ENCODE measurements at places on chromosomes 1 and 21.

- DNase-seq, result no peak
These were observed 2.7 kb upstream of the F5 start for GRCh38 chr1:169588785-169589485.

GRCh38 chr1:178931858-178932551, 61.1 kb upstream of the ANGPTL1 start:
- no peak for DNase-seq

- no peak for DNase-seq
These were observed 114.9 kb upstream of the SERTAD4 start for GRCh38 chr1:210117681-210118170.

GRCh38 chr1:59150577-59151386, 146.1 kb upstream of the FGGY start:
- peak; percentile 56 for DNase-seq

DNA sequence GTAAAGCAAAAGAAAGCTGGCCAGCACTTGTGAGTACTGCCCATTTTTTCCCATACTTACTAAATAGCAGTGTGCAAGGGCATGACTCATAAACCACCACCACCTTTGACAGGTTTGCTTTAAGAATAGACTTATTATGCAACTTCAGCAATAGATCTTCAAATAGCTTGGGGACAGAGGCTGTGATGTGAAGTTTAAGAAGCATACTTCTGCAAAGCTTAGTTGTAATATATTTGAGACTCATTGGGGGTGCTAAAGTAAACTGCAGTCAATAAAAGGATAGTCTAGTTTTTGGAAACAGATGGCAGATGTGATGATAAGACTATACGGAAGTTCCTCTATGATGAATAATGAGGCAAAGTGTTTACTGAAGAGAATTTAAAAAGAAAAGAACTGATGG, 210.0 kb downstream of the PLA2G4A start:
- DNase-seq, result peak; percentile 6

- no peak for DNase-seq
These were observed 4.2 kb downstream of the CLIC6 start for GRCh38 chr21:34673006-34673405.

GRCh38 chr1:175338387-175339135, 146.0 kb upstream of the KIAA0040 start:
- DNase-seq, result peak; percentile 42

- no peak for DNase-seq
These were observed 20.6 kb downstream of the IPO9 start for GRCh38 chr1:201849372-201850052.

DNA sequence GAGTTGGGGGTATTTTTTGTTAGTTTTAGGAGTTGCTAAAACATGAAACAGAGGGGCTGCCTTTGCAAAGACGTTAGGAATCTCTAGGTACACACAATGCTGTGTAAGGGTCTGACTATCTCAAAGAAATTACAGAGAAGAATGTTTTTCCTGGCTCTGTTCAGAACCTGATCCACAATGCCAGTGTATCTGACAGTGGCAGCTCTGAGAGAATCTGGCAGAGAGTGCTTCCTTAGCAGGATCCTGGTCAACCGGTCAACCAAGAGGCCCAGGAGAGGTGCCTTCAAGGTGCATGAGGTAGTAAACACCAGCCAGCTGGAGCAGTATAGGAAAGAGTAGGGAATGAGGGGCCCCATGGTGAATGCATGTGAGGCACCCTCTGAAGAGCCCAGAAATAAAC, 40.9 kb upstream of the RGS1 start:
- DNase-seq, result no peak

- DNase-seq, result no peak
These were observed 15.3 kb upstream of the COX20 start for GRCh38 chr1:244820131-244820530.

DNA sequence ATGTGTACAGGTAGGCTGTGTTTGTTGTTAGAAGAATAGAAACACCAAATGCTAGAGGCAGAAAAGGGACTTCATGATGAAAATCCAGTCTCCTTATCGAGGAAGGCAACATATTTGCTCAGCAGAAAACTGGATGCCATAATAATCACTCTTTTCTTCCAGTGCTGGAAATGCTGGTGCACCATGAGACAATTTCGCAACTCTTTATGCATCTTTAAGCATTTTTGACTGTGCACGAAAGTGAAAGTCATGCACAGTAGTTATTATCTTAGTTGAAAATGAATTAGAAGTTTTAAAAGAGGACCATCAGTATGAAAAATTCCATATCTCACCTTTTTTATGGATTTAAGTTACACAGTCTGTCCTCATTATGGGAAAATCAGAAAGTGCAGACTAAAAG, 29.1 kb downstream of the SMYD2 start:
- no peak for DNase-seq

- DNase-seq, result no peak
These were observed 518 bp upstream of the NDC1 start for GRCh38 chr1:53838654-53838974.

DNA sequence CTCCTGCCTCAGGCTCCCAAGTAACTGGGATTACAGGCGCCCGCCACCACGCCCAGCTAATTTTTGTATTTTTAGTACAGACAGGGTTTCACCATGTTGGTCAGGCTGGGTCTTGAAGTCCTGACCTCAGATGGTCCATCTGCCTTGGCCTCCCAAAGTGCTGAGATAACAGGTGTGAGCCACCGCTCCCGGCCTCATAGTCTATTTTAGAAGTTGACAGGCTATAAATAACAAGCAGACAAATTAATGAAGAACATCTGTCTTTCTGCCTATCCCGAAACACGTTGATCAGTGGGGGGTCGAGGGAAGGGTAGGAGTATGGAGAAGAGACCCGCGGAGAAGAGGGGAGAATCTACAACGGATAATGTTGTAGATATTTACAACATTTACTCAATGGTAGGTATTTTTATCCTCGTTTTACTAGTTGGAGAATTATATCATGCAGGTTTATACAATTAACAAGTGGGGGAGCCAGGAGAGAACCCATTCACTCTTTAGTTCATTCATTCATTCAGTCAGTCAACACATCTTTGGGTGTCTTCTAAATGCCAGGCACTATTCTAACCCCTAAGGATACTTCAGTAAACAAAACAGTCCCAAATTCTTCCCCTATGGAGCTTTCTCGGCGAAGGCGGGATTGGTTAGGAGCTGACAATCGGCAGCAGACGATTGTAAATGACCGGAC, 497 bp upstream of the IFNAR2 start:
- no peak for DNase-seq

- DNase-seq, result no peak
These were observed 16.5 kb upstream of the SLC25A34 start for GRCh38 chr1:15719381-15720120.

GRCh38 chr1:93988634-93989350, 79.6 kb upstream of the GCLM start:
- DNase-seq, result no peak

DNA sequence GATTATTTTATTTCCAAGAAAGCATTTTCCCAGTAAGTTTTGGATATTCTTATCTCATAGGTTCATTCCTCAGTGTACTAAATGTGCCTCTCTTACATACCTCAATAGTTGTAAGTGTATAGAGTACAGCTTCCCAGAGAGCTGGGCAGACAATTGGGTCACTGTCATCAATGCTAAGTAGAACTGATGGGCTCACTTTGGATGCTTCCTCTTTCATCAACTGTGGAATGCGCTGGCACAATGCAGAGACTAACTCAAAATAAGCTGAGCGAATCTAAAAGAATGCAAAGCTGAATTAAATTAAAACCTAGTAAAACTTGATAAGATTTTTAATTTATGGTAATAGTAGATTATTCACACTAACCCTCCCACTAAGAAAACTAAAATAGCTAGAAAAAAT, 21.5 kb downstream of the LTN1 start:
- DNase-seq, result no peak

DNA sequence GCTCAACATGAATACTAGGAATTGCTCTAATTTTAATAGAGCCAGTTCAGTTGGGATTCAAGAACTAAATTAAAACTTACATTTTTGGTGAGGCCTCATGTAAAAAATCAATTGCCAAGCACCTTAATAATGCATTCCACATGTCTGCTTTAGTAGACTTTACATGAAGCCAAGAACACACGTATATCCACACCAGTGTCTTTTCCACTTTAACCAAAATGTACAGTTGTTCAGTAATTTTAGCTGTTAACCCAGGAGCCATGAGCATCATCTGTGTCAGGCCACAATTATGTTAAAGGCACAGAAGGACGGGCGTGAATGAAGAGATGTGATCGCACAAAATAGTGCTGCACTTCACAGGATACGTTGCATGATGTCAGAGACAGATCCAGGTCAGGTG, 136.7 kb downstream of the TLR5 start:
- no peak for DNase-seq

DNA sequence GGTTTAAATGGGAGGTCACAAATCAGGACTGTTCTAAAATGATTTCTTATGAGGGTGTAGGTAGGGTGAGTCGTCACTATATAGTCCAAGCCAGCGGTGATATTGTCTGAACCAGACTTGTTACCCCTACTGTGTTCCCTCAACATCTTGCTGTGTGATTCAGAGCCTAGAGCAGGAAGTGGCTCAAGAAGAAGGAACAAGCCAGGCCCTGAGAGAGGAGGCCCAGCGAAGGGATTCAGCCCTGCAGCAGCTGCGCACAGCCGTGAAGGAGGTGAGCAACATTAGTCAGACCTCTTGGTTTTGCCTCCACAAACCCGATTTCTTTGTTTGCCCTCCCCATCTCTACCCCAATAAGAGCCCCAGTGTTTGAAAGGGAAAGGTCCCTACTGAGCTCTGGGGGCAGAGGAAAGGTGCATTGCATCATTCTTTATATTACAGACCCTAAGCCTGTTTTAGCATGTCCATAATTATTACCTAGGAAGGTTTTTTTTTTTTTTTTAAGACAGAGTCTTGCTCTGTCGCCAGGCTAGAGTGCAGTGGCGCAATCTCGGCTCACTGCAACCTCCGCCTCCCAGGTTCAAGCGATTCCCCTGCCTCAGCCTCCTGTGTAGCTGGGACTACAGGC, 5.0 kb upstream of the SH3BGRL3 start:
- no peak for DNase-seq

DNA sequence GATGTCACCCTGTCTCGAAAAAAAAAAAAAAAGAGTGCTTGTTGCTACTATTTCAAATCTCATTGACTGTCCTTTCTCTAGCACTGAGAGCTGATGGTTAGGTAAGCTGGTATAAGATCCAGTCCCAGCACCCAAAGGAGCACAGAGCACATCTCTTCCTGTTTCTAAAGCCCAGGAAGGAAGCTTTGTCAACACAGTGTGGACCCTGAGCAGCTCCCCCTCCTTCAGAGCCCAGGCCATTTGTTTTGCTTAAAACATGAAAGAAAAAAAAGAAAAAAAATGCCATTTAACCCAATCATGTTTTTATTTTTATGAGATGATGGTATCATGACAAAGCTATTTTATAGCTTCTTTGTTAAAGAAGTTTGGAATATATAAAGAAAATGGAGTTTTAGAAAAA, 184.1 kb upstream of the DUSP10 start:
- DNase-seq, result no peak
